ENCODE measurements at places on chromosomes 11 and 22. TPM values are rescaled to one million over a fixed set of nuclear protein-coding genes. Genes with fewer than 3 reads are reported as not detected.

The OR5AL1 gene
- not detected for total RNA-seq

The CNGA4 gene
- total RNA-seq: not detected

The SPON1 gene
- under 0.01 TPM for total RNA-seq

The OSM gene
- total RNA-seq: not detected

The DDTL gene
- 1.3 TPM for total RNA-seq

The CNTF gene
- total RNA-seq: 2.9 TPM

The CEND1 gene
- total RNA-seq: 0.10 TPM

The RAB39A gene
- 0.19 TPM for total RNA-seq

The OR8A1 gene
- not detected for total RNA-seq
